Left colon (tissue), 2 donors: ENCODE measurements at places on chromosomes 16 and 17. TPM values are rescaled to one million over a fixed set of nuclear protein-coding genes. Genes with fewer than 3 reads are reported as not detected.

DNA sequence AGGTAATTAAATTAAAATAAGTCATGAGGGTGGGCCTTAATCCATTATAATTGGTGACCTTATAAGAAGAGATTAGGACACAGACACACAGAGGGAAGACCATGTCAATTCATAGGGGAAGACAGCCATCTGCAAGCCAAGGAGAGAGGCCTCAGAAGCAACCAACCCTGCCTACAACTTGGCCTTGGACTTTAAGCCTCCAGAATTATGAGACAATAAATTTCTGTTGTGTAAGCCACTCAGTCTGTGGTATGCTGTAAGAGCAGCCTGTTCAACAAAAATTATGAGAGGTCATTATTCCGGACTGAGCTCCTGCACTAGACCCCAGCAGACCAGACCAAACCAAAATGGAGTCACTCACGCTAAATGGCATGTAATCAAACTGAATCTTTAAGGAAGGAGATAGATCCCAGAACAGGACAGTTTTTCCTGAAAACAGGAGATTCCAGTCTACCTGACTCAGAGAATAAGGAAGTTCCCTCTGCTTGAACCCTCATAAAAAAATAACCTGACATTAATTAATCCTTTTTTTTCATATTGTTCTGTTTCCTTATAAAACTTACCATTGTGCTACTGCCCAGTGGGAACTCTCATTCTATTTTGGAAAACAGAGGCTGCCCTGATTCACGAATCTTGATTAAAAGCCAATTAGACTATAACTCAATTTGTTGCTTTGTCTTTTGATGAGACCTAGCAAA is 74.3 kb downstream of the DNAH3 start:
- DNase-seq = peak; percentile 28

DNA sequence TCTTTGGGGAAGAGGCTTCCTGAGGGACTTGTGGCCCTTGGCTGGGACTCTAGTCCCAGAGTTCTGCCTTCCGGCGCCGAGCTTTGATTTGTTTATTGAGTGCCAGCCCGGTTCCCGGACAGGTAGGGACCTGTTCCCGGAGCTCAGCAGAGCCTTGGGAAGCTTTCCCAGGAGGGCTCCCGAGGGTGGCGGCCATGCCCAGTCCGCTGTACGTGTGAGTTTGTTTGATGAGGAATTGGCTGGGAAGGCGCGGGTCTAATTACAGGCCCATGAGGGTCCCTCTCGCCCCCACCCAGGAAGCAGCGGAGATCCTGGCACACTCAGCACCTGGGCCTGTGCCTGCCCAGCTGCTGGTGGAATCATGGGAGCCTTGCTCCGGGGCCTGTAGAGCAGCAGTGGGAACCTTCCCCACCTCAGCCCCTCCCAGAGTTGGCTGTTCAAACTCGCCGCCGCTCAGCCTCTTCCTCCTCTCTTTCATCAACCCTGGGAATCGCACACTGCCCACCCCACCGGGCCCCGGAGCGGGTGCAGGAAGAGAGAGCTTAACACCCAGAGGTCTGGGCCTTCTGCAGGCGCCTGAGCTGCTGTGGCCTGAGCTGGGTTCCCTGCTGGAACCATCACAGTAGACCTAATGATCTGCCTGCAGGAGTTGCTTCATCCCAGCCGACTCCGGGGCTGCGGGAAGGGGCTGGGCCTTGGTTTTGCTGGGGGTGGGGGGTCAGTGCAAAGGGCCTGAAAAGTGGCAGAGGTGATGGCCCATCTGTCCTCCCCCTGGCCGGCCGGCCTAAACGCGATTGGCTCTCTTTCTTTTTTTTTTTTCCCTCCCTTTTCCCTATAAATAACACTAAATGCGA is 313.7 kb downstream of the SEC14L1 start:
- no peak for DNase-seq

- no peak for DNase-seq
These were observed 555.8 kb downstream of the RBFOX1 start for GRCh38 chr16:7888411-7888810.

- DNase-seq = no peak
These were observed 29.2 kb upstream of the PHB1 start for GRCh38 chr17:49443862-49444261.

- DNase-seq = peak; percentile 60
These were observed 108.5 kb downstream of the ZNF778 start for GRCh38 chr16:89325861-89326471.

DNA sequence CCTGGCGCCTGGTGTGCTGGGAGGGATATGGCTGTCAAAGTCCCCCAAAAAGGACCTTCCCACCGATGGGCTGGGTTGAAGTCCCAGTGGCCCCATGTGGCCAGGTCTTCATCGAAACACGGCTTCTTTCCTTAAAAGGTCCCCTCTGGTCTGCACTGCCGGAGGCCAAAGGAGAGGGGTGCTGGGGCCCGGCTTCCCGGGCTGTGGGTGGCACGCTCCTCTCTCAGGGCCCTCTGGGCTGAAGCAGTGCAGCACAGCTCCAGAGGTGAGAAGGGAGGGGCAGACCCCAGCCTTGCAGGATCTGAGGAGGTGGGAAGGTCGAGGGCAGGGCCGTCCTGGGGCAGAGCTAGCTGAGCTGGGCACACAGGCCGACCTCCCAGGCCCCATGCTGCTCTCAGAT is 6.7 kb downstream of the NPTX1 start:
- DNase-seq = no peak

- peak; percentile 86 for DNase-seq
These were observed at the start of gene LPCAT2 for GRCh38 chr16:55508941-55509931. LPCAT2 (plus strand) TSS chr16:55509072; CDS start chr16:55509182, 110 bp downstream.

DNA sequence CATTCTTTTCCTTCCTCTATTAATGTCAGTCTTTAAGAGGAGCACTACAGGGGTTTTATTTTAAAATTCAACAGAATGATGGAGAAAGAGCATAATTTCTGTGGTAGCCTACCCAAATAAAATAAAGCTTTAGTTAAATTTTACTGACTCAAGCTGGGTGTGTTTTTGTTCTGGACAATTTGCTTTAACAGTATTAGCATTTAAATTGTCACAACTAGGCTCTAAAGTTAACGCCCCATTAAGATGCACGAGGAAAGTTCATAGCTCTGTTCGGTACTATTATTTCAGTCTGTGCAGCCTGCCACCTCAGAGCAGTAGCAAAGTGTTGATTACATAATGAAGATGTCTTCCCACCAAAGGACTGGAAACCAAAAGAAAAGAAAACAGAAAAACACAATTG is 52.0 kb downstream of the CDK12 start:
- no peak for DNase-seq

- DNase-seq = no peak
These were observed 22.1 kb upstream of the GNA13 start for GRCh38 chr17:65078441-65079160.

DNA sequence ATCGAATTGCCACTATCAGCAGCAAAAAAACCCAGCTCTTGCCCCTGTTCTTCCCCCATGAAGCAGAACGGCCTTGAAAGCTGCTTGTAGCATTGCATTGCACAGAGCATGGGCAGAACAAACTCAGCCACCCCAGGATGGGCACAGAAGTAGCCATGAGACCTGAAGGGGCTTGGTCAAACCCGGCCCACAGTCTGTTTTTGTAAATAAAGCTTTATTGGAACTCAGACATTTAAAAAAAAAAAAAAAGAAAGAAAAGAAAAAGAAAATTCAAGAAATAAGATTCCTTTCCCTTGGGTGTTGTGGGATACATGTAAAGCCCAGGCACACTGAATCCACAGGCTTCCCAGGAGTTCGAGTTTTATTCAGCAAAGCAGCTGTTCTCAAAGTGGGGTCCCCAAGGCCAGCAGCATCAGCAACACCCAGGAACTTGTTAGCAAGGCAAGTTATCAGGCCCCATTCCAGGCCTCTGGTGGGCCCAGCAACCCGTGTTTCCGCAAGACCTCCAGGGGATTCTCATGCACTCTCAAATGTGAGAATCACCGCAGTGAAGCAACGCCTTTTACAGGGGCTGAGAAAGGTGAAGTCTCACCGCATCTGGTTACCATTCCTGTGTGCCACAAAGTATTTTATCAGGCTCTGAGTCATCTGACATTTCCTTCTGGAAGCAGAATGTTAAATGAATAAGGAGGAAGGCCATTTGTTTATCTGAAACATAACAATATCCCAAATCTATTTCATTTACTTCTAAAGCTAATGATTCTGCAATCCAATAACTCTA is 108.2 kb downstream of the SLC39A11 start:
- DNase-seq = no peak

DNA sequence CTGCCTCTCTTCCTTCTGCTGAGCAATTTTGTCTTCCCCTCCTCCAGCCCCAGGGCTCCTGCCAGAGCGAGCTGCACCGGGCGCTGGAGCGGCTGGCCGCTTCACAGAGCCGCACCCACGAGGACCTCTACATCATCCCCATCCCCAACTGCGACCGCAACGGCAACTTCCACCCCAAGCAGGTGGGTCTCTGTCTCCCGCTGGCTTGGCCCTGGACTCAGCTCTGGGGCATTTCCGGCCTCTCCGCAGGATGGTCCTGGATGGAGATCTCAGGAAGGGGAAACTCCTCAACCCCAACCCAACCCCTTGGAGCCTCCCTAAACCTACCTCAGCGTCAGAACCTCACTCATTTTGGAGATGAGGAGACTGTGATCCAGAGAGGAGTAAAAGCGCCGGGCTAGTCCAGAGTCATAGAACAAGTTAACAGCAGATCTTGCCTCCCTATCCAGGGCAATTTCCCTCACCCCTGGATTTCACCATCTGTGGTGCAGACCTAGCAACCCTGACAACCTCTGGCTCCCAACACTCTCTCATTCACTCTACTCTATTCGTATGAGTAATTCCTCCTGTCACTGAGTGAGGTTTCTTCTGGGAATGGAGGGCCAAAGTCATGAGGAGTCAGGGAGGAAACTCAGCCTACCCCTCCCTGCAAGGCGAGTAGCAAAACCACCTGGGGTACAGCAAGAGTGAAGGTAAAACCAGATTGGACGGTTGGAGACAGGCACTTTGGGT is 10.8 kb downstream of the IGFBP4 start:
- no peak for DNase-seq

DNA sequence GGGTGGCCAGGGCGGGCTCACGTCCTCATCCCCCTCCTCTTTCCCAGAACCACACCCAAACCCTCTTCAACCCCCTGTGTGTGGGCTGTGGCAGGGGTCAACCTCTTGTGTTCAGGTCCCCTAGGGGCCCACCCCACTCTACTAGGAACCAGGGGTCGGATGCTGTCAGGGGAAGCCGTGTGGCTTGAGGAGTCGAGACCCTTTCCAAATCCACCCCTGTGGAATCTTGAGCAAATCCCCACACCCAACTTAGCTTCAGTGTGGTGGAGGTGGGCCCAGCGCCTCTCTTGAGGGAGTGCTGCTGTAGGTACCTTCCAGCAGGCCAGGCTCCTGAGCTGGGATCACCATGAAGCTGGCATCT is 121.5 kb downstream of the MRM1 start:
- DNase-seq = peak; percentile 15

GPR139 gene
- not detected for total RNA-seq

DNA sequence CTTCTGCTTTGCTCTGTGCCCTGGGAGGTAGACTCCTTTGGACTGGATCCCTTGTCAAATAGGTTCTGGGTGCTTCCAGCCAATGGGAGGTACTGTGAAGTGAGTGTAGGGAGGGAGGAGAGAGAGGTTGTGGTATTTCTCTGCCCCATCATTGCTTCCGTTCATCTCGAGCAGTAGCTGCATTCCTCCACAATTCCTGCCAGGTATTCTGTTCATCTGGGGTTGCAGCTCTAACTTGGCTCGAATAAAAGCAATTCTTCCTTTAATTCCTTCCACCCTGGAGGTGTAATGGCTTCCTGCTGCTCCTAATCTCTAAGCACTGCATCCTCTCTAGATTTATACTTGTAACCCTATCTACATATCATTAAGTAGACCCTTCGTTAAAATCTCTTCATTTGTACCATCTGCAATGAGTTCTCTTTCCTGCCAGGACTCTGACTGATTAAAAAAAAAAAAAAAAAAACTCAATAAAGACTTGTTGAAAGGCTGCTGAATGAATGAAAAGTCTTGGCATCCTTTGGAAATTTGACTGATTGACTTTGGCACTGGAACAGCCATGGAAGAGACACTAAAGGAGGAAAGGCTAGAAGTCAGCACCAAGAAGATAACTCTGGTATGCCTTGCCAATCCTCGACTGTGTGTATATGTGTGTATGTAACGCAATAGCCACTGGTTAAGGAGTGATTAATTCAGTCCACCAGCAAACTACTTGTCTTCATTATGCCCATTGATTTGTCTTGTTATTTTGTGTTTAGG is 616.9 kb upstream of the SOX9 start:
- DNase-seq = no peak

CLEC18A gene
- total RNA-seq = 2.0 TPM

- no peak for DNase-seq
These were observed 532.9 kb downstream of the MAF start for GRCh38 chr16:79067600-79067999.

CASKIN2 gene
- 30.6 TPM for total RNA-seq

KCNH4 gene
- total RNA-seq = 0.06 TPM

- DNase-seq = peak; percentile 89
These were observed 335.3 kb downstream of the SOX9 start for GRCh38 chr17:72456075-72456474.

IL34 gene
- total RNA-seq = 0.89 TPM

- no peak for DNase-seq
These were observed 328.9 kb upstream of the MAF start for GRCh38 chr16:79929260-79929965.

GRCh38 chr17:61400066-61400716 is 548 bp downstream of the TBX2 start:
- no peak for DNase-seq

GRCh38 chr16:20675488-20676267 is 21.8 kb downstream of the ACSM1 start:
- DNase-seq = peak; percentile 78
